ENCODE measurements at places on chromosomes 2 and 18.

GRCh38 chr18:58618822-58619595 lies 9.9 kb downstream of the ALPK2 start:
- H3K27ac ChIP-seq: no peak overlapping the region
- no peak for DNase-seq
- no peaks in the 10 kb centered on the region for H3K27me3 ChIP-seq
- no peaks in the 10 kb centered on the region for H3K4me1 ChIP-seq
- no peaks in the 10 kb centered on the region for H3K36me3 ChIP-seq

DNA sequence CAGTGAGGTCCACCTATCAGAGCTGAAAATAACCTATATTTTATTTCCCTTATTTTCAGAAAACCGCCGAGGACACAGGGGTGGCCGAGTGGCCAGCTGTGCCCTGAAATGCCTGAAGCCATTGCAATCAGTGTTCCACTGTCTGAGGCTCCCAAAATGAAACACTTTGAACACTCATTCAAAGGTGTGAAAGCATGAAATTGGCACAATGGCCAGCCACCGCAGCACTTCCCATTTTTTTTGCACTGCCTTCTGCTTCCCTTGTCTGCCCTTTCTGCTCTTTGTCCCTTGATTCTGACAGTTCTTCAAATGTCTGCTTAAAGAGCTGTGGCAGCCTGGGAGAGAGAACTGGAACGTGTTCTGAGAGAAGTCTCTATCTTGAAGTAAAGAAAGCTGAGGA lies 1127.5 kb upstream of the CELF4 start:
- H3K27ac ChIP-seq: no peak overlapping the region
- no peaks in the 10 kb centered on the region for H3K27me3 ChIP-seq
- no peaks in the 10 kb centered on the region for H3K4me1 ChIP-seq
- no peak overlapping the region for H3K4me3 ChIP-seq
- no peaks in the 10 kb centered on the region for H3K36me3 ChIP-seq

DNA sequence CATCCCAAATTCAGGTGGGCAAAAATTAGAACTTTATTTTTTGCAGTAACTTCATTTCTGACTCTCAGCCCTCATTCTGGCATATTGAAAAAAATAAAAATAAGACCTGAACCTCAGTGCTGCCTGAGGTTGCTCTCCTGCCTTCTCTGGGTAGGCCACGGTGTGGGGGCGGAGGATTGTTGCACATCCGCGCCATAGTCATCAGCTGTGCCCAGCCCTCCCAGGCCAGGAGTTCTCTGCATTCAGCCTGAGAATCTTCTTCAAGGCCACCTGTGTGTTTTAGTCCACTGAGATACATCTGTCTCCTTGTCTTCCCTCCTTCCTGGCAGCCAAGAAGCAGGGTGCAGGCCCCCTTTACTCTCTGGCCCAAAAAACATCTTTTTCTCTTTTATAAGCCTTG lies 94.7 kb downstream of the ARMC9 start:
- H3K4me3 ChIP-seq: no peak overlapping the region
- no peaks in the 10 kb centered on the region for H3K36me3 ChIP-seq
- H3K27me3 ChIP-seq: no peaks in the 10 kb centered on the region
- H3K4me1 ChIP-seq: peaks cover 21% of the 10 kb centered on the region

- H3K27me3 ChIP-seq: no peaks in the 10 kb centered on the region
- H3K4me3 ChIP-seq: no peak overlapping the region
- no peaks in the 10 kb centered on the region for H3K36me3 ChIP-seq
- H3K4me1 ChIP-seq: no peaks in the 10 kb centered on the region
- no peak for DNase-seq
- no peak overlapping the region for H3K27ac ChIP-seq
These were observed 78.3 kb upstream of the HS6ST1 start for GRCh38 chr2:128396946-128397345.

- DNase-seq: no peak
- H3K27ac ChIP-seq: no peak overlapping the region
- H3K4me3 ChIP-seq: no peak overlapping the region
- no peaks in the 10 kb centered on the region for H3K4me1 ChIP-seq
- H3K36me3 ChIP-seq: no peaks in the 10 kb centered on the region
These were observed 62.9 kb upstream of the MSH6 start for GRCh38 chr2:47720036-47720435.

- no peak overlapping the region for H3K27ac ChIP-seq
- no peaks in the 10 kb centered on the region for H3K36me3 ChIP-seq
- H3K4me1 ChIP-seq: peaks cover 5% of the 10 kb centered on the region
These were observed 45.2 kb downstream of the ADNP2 start for GRCh38 chr18:80154293-80154692.

DNA sequence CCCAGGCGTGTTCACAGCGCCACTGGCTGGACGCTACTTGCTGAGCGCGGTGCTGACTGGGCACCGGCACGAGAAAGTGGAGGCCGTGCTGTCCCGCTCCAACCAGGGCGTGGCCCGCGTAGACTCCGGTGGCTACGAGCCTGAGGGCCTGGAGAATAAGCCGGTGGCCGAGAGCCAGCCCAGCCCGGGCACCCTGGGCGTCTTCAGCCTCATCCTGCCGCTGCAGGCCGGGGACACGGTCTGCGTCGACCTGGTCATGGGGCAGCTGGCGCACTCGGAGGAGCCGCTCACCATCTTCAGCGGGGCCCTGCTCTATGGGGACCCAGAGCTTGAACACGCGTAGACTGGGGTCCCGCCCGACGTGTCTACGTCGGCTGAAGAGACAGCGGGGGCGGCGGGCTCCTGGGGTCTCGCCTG lies 891 bp upstream of the KHK start:
- no peaks in the 10 kb centered on the region for H3K27me3 ChIP-seq
- peak overlapping the region; percentile 93 for H3K27ac ChIP-seq
- peaks cover 43% of the 10 kb centered on the region for H3K4me1 ChIP-seq
- peak overlapping the region; percentile 44 for H3K4me3 ChIP-seq
- no peaks in the 10 kb centered on the region for H3K36me3 ChIP-seq

GRCh38 chr18:37441821-37442220 lies 123.8 kb downstream of the CELF4 start:
- H3K27me3 ChIP-seq: peaks cover 17% of the 10 kb centered on the region
- DNase-seq: no peak
- no peaks in the 10 kb centered on the region for H3K4me1 ChIP-seq
- no peak overlapping the region for H3K27ac ChIP-seq

- no peak overlapping the region for H3K27ac ChIP-seq
- DNase-seq: no peak
- H3K4me1 ChIP-seq: no peaks in the 10 kb centered on the region
- no peak overlapping the region for H3K4me3 ChIP-seq
- no peaks in the 10 kb centered on the region for H3K36me3 ChIP-seq
These were observed 35.5 kb upstream of the KIDINS220 start for GRCh38 chr2:8872821-8873432.

DNA sequence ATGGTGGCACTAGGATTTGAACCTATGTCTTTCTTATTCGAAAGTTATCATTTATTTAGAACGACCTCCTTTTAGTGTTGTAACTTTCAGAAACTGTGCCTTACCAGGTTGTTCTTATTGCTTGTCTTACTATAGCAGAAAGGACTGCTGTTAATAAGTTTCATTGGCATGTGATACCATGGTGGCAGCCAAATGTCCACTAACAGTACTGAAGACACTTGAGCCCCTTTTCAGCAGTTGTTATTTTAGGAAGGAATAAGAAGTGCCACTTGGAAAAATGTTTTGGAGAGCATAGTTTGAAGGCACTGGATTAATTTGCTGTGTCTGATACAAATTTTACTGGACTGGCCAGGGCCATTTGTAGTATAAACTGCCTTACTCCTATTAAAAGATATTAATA lies 37.7 kb downstream of the CEP192 start:
- DNase-seq: no peak
- H3K4me3 ChIP-seq: no peak overlapping the region
- H3K4me1 ChIP-seq: no peaks in the 10 kb centered on the region
- no peak overlapping the region for H3K27ac ChIP-seq

DNA sequence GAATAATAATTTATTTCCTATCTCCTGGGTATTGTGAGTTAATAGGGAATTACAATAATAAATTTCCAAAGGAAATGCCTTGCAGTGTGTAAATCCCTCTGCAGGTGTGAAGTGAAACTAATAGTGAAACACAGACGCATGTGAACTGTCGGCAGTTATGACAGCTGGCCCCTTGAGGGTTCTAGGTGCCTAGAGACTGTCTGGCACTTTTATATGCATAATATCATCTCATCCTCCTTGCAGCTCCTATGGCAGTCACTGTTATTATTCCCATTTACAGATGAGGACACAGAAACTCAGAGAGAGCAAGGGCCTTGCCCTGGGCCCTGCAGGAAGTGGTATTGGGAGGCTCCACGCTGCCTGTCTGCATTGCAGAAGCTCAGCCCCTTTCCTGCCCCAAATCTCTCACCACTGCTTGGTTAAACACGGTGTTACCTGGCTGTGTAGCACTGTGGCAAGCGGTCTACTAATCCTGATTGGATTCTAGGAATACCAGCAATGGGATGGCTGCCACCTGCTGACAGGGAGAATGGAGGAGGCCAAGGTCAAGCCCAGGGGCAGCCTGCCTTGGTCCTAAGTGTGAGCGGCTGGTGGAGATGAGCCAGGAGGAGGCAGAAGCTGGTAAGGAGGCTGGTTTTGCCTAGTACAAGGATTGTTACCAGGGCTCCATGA lies 32.8 kb upstream of the ACKR3 start:
- no peaks in the 10 kb centered on the region for H3K27me3 ChIP-seq
- H3K4me3 ChIP-seq: no peak overlapping the region
- no peak overlapping the region for H3K27ac ChIP-seq
- no peaks in the 10 kb centered on the region for H3K36me3 ChIP-seq
- DNase-seq: no peak
- no peaks in the 10 kb centered on the region for H3K4me1 ChIP-seq

GRCh38 chr18:78049281-78049680 lies 799.6 kb downstream of the GALR1 start:
- H3K36me3 ChIP-seq: no peaks in the 10 kb centered on the region
- DNase-seq: no peak
- no peak overlapping the region for H3K4me3 ChIP-seq

DNA sequence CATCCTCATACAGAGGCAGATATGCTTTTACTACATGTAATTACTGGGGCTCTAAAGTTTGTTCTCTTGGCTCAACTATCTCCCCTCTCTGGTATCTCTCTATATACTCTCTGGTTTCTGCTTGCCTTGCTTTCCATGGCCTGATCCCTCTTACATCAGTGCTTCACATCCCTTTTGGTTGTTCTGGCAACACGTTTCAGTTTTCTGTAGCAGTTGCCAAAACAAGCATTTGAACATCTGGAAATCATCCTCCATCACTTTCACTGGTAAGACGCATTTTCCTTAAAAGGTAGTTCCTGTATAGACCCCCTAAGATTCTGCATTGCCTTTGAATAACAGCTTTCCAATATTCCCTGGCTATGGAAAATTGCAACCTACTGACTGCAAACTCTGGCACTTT lies 25.9 kb downstream of the COL5A2 start:
- H3K4me3 ChIP-seq: no peak overlapping the region
- no peaks in the 10 kb centered on the region for H3K36me3 ChIP-seq
- H3K27me3 ChIP-seq: no peaks in the 10 kb centered on the region
- DNase-seq: no peak

DNA sequence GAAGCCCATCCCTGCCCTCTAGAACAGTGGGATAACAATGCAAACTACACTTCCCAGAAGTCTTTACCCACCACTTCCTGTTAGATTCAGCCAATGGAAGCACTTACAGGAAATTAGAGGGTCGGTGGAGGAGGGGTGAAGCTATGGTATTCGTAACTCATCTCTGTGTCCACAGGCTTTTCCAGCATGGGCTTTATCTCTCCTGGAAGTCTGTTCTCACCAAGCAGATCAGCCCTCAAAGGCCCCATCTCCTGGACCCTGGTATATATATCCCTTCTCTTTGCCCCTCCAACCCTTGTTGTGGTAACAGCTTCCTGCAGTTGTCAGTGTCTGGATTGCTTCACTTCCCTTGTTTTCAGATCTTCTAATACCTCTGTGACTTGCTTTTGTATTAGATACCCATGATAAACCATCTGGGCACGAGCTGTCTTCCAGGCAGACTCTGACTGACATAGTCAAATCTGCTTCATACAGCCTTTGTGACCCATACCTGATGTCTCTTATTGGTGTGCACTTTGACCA lies 475.0 kb upstream of the POU3F3 start:
- no peaks in the 10 kb centered on the region for H3K4me1 ChIP-seq
- peak; percentile 44 for DNase-seq
- H3K27ac ChIP-seq: peak overlapping the region; percentile 58
- H3K36me3 ChIP-seq: no peaks in the 10 kb centered on the region

GRCh38 chr2:75596784-75597183 lies 36.0 kb upstream of the EVA1A start:
- no peak overlapping the region for H3K27ac ChIP-seq
- no peaks in the 10 kb centered on the region for H3K4me1 ChIP-seq
- no peak overlapping the region for H3K4me3 ChIP-seq
- no peaks in the 10 kb centered on the region for H3K36me3 ChIP-seq
- DNase-seq: no peak

- no peaks in the 10 kb centered on the region for H3K36me3 ChIP-seq
- peaks cover 54% of the 10 kb centered on the region for H3K4me1 ChIP-seq
- peak overlapping the region; percentile 27 for H3K4me3 ChIP-seq
- no peaks in the 10 kb centered on the region for H3K27me3 ChIP-seq
These were observed 3.0 kb downstream of the CNNM4 start for GRCh38 chr2:96763511-96764252.

DNA sequence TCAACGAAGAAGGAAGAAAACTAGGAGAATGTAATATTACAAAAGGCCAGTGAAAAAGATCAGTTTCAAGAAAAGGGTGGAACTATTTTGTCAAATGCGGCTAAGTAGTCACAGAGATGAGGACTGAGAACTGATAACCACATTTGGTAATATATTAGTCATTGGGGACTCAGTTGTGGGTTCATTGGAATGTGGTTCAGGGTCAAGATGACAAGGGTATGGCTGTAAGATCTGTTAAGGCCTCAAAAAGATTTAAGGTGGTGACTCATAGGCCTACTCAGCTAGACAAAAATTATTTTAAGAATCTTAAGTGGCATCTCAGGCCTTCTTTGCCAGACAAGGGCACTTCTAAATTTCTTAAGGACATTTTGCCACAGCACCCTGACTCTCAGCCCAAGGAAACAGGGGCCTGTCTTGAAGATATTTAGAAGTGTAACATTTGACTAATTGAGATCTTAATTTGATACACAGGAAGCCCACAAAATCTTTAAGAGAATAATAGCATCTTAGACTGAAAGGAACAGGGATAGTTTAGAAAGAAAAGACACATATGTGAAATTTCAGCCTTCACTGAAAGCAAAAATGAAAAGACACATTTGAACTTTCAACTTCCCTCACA lies 81.3 kb downstream of the STRADB start:
- H3K36me3 ChIP-seq: no peaks in the 10 kb centered on the region
- no peaks in the 10 kb centered on the region for H3K27me3 ChIP-seq
- no peaks in the 10 kb centered on the region for H3K4me1 ChIP-seq
- H3K27ac ChIP-seq: no peak overlapping the region
- no peak overlapping the region for H3K4me3 ChIP-seq
- DNase-seq: no peak

- H3K36me3 ChIP-seq: no peaks in the 10 kb centered on the region
- no peaks in the 10 kb centered on the region for H3K27me3 ChIP-seq
- no peak overlapping the region for H3K27ac ChIP-seq
- no peak overlapping the region for H3K4me3 ChIP-seq
These were observed 26.9 kb upstream of the DNMT3A start for GRCh38 chr2:25368660-25369059.

GRCh38 chr18:10052871-10053270 lies 139.1 kb downstream of the VAPA start:
- H3K36me3 ChIP-seq: no peaks in the 10 kb centered on the region
- no peak for DNase-seq
- no peaks in the 10 kb centered on the region for H3K27me3 ChIP-seq

GRCh38 chr2:160918906-160919503 lies 241.2 kb upstream of the TANK start:
- no peaks in the 10 kb centered on the region for H3K36me3 ChIP-seq
- peaks cover 3% of the 10 kb centered on the region for H3K4me1 ChIP-seq
- peak; percentile 44 for DNase-seq
- no peaks in the 10 kb centered on the region for H3K27me3 ChIP-seq
- H3K4me3 ChIP-seq: no peak overlapping the region
- H3K27ac ChIP-seq: no peak overlapping the region

Measured in left lung (tissue), 14 donors.